EL (cell line): ENCODE measurements at places on chromosomes 6 and 20.

- DNase-seq: no peak
These were observed 454 bp downstream of the L3MBTL3 start for GRCh38 chr6:130018744-130019325.

GRCh38 chr6:108165714-108166663 is at the start of gene NR2E1:
NR2E1 (plus strand) TSS chr6:108166022; CDS start chr6:108166766, 744 bp downstream.
- peak; percentile 32 for DNase-seq

DNA sequence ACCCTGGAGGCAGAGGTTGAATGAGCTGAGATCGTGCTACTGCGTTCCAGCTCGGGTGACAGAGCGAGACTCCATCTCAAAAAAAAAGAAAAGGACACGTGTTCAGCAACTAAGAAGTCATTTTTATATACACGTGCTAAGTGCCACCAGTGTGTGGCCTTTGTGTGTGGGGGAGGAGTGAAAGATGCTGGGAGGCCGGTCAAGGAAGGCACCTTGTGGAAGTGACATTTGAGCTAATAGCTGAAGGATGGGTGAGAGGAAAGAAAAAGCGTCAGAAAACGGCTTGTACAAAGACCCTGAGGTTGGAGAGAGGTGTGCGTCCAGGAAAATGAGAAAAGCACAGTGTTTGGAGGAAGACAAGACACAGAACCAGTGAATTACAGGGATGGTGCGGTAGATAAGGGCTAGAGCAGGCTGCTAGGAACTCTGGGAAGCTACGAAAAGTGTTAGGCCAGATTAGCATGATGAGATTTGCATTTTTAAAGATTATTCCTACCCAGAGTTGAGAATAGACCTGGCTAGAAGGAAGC is 11.6 kb downstream of the RREB1 start:
- no peak for DNase-seq

GRCh38 chr6:21771626-21772320 is 178.2 kb downstream of the SOX4 start:
- DNase-seq: no peak
